T1000 (cell line): ENCODE measurements at places on chromosomes 6 and 20.

DNA sequence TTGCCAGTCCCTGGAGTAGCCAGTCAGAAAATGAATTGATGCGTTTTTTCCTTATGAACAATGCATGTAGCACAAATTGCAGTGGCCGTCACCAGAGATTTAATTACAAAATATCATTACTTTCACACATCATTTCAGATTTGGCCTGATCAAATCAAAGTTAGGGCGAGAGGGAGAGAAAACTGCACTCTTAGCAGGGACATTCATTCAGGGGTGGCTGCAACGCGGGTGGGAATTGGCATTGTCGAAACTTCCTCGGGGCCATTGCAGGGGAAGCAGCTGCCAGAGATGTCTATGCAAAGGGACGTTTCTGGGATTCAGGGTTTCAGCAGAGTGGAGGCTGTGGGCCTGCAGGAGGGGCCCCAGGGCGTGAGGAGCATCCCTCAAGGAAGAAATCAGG is 76.5 kb upstream of the TOP1 start:
- no peak for DNase-seq

DNA sequence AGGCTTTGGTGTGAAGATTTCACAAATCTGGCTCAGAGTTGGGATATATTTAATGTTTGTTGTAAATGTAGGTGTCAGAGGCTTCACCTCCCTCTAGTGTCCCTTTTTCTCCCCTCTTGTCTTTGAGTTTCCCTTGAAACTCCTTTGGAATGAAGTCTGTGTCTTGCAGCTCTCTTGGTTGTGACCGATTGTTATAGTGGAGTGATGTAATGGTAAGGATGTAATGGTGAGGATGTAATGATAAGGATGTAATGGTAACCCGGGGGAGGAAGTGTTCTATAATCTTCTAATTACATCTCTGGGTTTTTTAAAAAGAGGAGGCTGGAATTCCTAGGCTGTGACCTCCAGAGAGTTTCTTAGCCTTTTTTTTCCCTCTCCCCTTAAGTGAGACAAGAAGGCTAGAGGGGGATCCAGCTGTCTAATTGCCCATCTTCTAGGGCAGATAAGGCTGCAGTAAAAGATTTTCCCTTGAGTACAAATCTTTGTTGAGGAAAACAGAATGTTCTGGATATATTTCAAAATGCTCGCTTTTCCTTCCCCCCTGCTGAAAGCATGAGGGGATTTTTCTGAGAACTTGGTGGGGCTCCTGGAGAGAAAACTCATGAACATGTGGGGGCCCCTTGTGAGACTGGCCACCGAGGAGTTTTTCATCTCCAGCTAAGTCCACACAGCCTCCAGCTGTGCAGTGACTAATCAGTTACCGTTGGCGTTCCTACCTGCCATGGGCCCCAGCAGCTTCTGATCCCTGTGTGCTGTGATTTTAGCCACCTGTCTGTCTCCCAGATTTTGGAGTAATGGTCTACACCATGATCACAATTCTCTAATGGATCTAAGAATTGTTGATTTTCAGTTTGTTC is 156.7 kb upstream of the PMEPA1 start:
- no peak for DNase-seq

DNA sequence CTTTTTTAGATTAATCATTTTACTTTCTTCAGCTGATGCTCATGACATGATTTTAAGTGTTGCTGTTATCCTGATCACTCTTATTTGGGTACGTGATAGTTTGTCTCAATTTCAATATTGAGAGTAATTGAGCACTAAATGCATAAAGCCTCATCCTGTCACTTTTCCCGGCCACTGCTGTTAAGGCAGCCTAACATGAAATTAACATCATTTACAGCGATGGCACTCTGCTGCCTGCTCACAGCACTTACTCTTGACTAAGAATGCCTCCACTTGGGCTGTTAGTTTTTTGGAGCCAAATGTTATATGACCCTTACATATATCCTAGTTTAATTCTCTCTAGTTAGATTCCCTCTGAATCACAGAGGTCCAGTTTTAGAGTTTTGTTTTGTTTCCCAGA is 107.3 kb downstream of the SLX4IP start:
- DNase-seq = no peak

DNA sequence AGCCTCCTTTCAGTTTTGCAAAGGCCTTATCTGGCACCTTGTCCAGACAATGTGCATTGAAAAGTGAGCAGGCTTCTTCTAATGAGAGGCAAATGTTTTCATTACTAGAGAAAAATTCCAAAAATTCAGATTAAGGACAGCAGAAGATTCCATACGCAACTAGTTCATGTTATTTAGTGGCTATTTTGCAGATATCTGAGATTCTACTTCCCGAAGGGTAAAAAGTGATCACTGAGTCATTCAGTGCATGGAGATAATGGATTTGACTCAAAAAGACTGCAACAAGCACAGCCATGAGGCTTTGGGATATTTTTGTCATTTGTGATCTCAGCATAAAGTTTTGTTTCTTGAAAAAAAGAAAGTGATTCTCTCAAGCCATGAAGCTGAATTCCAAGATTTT is 29.9 kb downstream of the METTL24 start:
- no peak for DNase-seq

GRCh38 chr6:35167505-35167904 is 26.4 kb upstream of the TCP11 start:
- DNase-seq = no peak

- DNase-seq = no peak
Measured at GRCh38 chr20:41196653-41197225, 59.4 kb downstream of the PLCG1 start.

DNA sequence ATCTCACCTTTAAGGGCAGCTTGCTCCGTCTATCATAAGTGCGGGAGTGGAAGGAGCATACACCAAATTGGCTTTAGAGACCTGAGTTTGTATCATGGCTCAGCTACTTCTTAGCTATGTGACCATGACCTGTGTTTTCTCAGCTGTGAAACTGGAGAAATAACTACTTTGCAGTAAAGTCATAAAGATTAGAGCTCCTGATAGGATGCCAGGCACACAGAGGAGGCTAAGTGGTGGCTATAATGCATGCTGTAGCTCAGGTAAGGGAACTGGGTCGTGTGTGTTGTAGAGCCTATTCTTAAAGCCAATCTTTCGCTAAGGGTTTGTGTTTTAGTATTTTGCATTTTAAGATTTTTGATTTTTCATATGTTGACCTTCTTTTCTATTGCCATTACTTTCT is 451.5 kb upstream of the MAN1A1 start:
- DNase-seq = no peak

DNA sequence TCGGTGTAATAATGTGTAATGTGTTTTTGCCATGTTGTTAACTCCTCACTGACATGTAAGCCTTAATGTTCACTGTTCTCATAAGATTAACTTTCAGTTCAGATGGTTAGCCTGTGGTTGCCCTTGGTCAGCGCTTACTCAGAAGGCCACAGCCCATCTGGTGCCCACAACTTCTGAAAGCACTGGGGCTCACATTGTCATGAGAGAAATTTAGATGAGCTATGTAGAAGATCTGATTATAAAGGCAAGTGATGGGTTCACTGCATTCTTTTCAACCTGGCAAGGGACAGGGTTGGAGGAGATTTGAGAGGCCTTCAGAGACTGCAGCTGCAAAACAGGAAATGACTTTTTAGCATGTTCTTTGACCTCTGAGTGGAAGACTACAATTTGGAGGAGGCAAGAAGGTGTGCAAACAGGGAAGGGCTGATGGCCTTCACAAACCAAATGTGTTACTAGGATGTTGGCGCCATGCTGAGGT is 242.3 kb upstream of the SUPT3H start:
- no peak for DNase-seq

GRCh38 chr6:71181565-71181964 is 107.0 kb upstream of the OGFRL1 start:
- DNase-seq = peak; percentile 45

GRCh38 chr6:170062915-170063241 is 228.0 kb downstream of the DLL1 start:
- no peak for DNase-seq
